HAP-1 (cell line): ENCODE measurements at places on chromosomes 2 and 18.

DNA sequence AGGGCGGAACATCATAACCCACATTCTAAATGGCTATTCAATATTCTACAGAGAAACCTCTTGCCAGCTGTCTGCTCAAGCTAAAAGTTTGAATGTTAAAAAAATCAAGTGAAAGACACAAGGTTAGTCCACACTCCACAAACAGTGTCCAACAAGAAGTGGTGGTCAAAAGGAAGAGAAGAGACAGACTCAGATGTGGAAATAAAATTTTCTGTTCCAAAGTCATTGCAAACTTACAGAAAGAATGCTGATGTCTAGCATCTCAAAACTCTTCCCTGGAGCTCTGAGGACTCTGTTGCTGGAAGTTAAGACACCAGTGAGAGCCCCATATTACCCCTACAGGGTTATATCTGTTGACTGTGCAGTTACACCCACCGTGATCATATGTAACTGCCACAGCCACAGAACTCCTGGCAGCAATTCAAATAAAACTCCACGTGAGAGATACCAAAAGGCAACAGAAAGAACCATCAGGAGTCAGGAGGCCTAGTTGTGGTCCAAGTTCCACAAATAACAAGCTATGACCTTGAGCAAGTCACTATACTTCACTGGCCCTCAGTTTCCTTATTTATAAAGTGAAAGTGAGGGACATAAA lies 60.9 kb downstream of the AAK1 start:
- DNase-seq: no peak

GRCh38 chr18:11074889-11075288 lies 74.5 kb downstream of the PIEZO2 start:
- DNase-seq: no peak

DNA sequence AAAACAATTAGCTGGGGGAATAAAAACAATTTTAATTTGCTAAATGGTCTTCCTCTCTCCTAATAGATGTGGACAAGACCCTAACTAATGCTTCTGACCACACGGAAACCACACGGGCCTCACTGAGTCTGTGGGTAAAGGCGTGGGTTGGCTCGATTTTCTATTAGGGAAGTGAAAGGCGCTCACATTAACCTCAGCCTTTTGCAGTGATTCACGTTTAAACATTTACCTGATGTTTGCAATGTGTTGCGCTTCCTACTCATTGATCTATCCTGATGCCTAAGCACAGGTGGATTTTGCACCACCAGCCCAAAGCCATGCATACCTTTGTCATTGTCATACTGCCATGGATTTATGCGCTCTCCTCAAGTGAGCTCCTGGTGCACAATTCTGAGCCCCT lies 35.6 kb upstream of the NRP2 start:
- DNase-seq: no peak

DNA sequence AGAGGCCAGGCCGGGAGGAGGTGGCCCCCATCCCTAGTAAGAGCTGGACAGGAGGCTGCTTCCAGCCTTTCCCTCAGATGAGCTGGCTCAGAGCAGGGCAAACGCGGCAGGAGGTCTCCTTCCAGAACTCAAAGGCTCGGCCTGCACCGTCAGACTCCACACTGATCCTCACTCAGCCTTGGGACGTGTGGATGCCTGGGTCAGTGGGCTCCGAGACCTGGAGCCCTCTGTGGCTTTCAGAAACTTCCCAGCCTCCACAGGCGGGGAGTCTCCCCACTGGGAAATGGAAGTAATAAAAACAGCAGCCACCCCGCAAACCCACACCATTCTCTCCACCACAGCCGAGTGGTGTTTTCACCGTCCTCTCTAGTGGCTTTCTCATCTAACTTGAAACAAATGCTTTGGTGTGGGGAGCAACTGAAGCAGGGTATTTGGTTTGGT lies 54.3 kb downstream of the INPP5D start:
- no peak for DNase-seq

GRCh38 chr2:166090346-166090745 lies 37.5 kb downstream of the SCN1A start:
- no peak for DNase-seq

DNA sequence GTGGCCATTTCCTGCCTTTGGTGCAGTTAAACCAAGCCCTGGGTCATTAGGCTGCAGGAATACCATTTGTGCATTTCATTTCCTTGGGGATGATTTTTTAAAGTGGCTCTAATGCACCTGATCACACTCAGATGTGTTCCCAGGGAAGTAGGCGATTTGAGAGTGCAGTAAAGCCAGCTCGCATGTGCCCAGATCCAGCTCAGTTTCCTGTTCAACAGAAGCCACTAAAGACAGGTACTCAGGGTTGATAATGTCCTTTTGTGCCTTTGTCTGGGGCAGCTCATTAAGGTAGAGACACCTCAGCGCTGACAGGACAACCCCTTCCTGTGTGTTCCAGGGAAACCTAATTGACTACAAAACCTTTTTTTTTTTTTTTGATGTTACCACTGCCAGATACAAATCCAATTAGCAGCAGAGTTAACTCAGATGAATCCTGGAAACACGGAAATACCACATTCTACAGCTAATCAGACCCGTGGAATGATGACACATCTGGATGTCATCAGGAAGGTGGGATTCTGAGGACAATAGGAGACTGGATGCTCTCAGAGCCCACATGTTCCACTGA lies 15.2 kb upstream of the CHRNA1 start:
- DNase-seq: no peak

GRCh38 chr2:75415111-75415626 lies 145.6 kb downstream of the EVA1A start:
- no peak for DNase-seq

DNA sequence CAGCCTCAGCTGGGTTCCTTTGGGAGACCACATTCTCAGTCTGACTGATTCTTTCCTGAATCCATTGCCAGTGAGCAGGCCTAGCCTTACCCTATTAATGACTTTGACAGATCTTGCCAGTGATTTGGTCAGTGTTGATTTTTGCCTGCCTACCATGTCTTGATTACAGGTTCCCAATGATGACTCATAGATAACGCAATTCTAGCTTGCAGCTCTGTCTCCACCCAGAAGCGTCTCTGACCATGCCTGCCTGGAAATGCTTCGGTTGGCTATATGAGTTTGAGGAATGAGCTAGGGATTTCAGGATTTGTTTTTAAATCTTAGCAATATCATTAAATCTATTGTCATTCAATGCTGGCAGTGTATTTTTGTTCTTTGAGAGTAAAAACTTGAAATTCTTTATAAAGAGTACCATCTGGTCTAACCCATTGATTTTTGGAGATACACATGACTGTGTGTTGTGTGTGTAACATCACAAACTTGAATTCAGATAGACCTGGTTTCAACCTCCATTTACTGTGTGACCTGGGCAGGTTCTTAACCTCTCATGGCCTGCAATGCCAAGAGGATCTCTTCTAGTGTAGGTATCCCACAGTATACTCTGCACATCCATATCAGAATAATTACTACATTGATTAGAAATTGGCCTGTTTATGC lies 57.0 kb downstream of the CCDC150 start:
- no peak for DNase-seq

- DNase-seq: no peak
These were observed 38.4 kb upstream of the CELF4 start for GRCh38 chr18:37604032-37604431.

DNA sequence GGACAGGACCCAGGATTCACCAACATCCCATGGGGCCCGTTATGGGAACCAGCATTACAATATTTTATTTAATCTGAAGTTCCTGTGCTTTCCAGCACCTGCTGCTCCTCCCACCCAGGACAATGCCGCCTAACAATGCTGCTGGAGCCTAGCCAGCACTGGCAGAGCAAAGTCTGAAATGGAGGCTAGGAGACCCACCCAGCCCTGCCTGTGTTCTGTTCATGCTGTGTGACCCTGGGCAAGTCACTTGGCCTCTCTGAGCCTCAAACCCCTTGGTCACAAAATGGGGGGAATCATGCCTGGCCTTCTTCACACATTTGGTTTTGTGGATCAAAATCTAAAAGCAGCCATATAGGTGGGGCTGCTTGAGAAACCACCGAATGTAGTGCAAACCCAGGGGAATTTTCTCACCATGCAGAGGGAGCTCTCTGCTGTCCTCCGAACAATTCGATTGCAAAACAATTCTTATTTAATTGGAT lies 38.5 kb upstream of the ODC1 start:
- peak; percentile 72 for DNase-seq

DNA sequence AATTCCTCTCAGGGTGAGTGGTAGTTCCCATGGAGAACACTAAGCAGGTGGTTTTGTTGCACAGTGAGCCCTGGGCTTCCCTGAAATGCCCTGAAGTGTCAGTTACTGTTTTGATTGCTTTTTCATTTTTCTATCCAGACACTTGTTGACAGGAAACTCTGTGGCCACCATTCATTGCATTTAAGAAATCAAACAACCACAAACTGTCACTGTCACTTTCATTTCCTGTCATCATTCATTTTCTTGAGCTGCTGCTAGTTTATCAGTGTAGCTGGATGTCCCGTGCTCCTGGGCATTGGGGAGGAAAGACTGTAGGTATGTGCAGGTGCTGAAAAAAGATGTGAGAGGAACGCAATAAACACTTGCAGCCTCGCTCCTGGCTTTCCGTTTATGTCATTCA lies 891.6 kb upstream of the ZEB2 start:
- no peak for DNase-seq

DNA sequence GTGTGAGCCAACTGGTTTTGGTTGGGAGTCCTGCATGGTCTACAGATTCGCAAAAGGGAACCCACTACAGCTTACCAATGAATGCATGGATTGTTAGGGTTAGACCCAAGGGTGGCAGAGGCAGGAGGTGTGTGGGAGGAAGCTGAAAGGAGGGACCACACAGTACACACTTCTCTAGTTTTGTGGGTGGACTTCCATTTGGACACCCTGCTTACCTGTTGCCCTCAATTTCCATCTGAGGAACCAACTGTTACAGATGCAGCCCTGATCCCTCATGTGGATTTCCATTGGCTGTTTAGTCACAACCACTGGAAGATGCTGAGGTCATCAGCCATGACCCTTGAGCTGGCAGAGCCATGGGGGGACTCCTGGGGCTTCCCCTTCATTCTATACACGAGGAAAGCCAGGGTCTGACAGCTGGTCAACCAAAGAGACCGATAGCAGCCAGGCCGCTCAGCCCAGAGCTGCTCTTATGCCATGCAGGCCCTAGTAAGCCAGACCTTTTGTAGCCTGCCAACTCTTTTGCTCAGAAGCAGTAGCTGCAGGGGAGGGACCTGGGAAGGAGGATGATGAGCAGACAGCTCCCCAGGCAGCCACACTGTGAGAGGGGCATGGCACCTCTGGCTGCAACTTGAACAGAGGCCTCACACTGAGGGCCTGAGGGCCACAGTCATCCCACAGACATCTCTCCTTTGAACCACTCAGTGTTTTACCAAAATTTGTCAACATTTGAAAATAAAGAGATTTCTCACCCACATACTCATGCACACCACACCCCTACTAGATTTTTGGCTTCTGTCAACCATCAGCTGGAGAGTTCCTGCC lies 162.1 kb downstream of the SETBP1 start:
- DNase-seq: no peak

- DNase-seq: no peak
These were observed 456.6 kb upstream of the UBE2E3 start for GRCh38 chr2:180523621-180524340.

DNA sequence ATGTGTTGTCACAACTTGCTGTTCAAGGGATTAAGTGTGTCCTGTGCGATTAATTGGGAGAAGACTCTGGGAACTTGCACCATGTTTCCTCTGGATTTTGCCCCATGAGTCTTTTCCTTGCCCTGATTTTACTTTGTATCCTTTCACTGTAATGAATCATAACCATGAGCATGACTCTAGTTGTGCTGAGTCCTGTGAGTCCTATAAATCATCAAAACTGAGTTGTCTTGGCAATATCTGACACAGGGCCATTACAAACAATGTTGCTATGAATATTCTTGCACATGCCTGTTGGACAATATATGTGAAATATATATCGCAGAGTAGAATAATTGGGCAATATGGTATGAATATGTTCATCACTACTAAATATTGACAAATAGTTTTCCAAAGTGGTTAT lies 56.5 kb upstream of the COL5A2 start:
- no peak for DNase-seq

GRCh38 chr2:58914733-58915505 lies 673.8 kb upstream of the FANCL start:
- peak; percentile 14 for DNase-seq

DNA sequence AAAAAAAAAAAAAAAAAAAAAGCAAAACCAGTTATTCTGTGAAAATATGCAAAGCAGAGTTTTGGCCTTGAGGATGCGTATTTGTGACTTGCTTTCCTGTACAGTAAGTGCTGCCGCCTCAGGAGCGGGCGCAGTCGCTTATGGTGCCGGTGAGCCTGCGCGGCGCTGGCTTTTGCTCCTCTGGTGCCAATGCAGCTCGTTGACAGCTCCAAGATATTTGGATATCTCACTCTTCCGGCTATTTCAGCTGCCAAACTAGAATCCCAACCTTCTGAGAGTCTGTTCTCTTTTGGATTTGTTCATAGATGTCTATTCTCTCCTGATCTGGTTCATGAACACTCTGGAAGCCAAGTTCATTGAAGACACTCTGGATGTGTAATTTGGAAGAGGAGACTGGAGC lies 184.1 kb downstream of the AGAP1 start:
- DNase-seq: no peak

DNA sequence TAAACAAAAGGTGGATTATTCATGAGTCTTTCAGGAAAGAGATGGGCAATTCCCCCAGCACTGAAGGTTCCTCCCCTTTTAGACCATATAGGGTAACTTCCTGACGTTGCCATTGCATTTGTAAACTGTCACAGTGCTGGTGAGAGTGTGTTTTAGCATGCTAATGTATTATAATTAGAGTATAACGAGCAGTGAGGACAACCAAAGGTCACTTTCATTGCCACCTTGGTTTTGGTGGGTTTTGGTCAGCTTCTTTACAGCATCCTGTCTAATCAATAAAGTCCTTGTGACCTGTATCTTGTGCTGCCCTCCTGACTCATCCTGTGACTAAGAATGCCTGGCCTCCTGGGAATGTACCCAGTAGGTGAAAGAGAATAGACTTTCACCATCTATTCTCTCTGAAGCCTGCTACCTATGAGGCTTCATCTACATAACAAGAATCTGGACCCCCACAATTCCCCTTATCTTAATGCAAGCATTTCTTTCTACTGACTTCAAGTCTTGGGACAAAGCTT lies 148.7 kb downstream of the CABLES1 start:
- DNase-seq: peak; percentile 13

DNA sequence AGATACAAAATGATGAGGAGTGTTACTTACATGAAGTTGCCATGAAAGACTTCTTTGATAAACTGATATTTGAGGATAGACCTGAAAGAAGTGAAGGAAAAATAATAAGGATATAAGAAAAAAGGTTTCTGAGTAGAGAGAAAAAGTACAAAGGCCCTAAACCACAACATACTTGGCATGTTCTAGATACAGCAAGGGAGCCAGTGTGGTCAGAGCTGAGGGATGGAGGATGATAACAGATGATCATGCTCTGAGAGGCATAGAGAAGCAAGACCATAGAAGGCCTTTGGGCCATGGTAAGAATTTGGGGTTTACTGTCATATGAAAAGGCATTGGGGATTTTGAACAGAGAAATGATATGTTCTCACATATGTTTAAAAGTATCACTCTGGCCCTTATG lies 424.1 kb upstream of the CHST9 start:
- no peak for DNase-seq
